ENCODE measurements at places on chromosomes 12 and 14.

- peak; percentile 29 for DNase-seq
Observed at GRCh38 chr12:14771651-14772137, 31.6 kb downstream of the WBP11 start.

DNA sequence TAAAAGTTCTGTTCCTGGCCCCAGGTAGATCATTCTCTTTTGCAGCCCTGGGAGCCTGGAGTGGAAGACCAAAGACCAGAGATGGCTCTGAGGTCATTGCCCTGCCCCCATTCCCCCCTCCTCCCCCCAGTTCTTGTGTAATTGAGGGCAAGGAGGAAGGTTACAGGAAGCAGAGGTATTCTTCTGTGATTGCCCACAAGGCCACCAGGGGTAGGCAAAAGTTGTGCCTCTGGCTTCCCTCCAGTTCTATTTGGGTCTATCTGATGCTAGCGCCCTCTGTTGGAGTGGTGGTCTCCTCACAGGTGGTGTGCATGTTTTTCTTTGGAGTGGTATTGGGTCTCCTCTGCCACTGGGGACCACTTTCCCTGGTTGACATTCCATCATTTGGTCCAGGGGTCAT is 41.2 kb upstream of the CRY1 start:
- DNase-seq = peak; percentile 45

DNA sequence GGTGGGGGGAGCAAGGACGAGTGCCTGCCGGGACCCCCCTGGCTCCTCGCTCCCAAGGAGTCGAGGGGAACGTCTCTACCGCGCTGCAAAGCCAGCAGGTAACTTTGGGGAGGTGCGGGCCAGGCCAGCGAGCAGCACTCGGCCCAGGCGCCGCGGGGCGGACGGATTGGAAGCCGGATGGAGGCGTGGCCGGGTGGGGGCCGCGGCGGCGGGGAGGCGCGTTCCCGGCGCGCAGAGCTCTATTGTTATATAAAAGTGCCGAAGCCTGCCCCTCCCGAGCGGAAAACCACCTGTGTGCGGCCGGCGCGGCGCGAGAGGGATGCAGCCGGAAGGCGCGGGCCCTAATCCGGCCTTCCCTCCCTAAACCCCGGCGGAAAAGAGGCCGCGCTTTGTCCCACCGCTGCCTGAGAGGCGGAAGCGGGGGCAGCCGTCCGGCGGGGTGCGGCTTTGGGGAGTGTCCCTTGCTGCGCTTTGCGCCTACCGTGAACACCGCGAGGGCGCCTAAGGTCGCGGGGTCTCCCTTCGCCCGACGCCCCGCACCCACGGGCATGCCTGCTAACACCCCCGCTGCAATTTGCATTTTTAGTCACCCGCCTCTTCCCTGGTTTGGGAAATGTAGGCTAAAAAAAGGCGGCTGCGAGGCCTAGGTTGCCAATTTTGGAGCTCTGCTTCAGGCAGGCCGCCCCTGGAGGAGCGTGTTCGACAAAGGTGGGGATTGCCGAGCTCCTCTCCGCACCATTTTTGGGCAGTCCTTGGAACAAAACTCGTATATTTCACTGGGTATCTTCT is 1.7 kb upstream of the DUSP6 start:
- peak; percentile 82 for DNase-seq

DNA sequence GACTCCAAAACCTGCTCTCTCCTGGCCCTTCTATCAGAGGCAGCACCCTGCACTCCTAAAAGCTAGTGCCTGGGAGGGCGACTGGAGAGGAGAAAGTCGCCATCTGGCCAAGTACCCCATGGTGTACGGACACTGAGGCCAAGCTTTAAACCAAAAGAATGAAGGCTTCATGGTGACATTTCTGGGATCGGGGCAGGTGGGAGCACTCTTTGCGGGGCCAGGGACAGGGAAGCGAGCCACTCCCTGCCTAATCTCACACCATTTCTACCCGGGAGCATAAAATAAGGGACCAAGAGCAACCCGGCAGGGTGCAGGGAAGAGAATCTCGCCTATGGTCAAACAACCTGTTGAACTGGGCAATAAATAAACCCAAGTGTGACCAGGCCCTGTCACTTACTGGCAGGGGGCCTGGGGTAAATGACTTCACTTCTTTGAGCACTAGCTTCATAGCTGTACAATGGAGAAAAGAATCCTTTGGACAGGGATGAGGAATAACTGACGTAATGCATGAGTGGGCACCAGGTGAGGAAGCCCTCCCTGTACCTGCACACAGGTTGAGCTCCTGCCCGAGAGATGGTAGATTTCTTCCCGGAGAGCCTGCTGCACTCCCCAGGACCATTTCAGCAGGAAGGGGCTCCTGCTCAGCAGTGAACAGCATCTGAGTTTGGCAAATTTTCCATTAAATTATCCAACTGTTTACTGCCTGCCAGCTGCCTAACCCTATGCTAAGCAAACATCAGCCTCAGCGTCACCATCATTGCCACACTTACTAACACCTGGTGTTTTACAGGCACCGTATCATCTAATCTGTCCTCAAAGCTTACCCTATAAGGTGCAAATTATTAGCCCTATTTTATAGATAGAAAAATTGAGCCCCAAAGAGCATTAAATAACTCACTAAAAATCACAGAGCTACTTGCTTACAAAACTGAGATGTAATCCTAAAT is 2.0 kb downstream of the SERPINA1 start:
- no peak for DNase-seq

DNA sequence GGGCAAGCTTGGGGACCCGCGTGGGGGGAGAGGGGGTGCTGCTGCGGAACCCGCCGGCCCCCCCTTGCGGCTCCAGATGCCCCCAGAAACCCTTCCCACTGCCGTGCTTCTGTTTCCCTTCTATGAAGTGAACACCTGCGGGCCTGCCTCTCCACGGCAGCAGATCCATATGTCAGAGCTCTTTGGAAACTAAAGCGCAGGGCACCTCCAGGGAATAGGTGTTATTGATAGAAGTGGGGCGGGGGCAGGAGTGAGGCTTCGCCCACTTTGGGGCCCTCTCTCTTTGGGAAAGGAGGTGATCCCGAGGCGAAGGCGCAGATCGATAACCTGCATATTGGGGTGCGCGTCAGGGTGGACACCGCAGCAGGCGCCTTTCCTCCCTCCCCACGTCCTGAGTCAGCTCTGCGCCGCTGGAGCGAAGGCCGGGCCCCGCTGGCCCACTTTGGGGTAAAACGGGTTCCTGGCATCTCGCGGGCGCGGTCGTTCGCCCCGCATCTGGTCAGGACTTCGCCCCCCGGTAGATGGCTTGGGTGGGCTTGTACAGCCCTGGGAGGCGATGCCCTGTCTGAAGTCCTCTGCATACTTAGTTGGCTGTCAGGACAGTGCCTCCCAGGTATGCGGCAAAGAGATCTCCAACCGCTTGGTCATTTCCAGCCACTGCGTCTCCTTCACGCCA is 524 bp downstream of the KMT5A start:
- peak; percentile 37 for DNase-seq

DNA sequence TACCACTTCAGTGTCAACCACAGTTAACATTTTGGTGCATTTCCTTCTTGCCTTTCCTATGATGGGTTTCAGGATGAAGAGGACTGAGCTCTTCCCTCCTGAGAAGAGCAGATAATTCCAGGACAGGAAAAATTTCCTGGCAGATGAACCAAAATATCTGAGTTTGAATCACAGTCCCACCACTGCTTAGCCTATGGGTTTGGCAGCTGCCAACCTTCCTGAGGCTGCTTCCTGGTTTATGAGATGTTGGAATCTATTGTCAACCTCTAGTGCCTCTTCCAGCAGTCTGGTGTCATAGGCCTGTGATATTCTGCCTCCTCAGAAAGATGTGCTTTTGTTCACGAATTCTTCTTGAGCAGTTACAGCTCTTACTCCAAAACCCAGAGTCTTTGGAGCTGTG is 197.4 kb upstream of the FRMD6 start:
- no peak for DNase-seq

GRCh38 chr12:9669019-9669326 is 540 bp upstream of the CLEC2D start:
- no peak for DNase-seq

- DNase-seq = no peak
Observed at GRCh38 chr14:99009871-99010270, 262.1 kb downstream of the BCL11B start.

DNA sequence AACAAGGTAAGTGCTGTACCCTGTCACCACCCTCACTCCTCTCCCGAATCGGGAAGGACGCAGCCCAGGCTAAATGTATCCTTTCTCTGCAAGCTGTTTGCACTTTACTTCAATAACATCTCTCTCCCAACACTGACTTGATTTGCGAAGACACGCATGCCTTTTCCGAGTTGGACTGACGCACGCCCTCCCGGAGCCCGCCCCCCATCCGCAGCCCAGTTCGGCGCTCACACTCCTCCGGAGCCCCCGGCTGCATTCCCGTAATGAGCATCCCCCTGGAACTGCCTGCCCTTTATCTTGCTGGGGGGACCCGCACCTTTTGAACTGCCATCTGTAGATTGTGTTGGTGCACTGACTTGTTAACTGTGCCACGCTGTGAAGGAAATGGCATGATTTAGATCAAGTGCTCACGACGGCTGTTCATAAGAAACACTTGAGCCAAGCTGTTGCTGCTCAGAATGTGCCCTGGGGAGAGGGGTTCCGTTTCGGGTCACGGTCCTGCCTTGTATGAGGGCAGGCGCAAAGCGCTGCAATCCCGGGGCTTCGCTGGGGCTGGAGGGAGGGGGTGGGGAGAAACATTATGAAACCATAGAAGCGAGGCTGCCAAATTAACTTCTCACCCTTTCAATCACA is 176.6 kb upstream of the CDKN3 start:
- DNase-seq = no peak

GRCh38 chr12:92073094-92073493 is 72.6 kb downstream of the BTG1 start:
- DNase-seq = no peak

DNA sequence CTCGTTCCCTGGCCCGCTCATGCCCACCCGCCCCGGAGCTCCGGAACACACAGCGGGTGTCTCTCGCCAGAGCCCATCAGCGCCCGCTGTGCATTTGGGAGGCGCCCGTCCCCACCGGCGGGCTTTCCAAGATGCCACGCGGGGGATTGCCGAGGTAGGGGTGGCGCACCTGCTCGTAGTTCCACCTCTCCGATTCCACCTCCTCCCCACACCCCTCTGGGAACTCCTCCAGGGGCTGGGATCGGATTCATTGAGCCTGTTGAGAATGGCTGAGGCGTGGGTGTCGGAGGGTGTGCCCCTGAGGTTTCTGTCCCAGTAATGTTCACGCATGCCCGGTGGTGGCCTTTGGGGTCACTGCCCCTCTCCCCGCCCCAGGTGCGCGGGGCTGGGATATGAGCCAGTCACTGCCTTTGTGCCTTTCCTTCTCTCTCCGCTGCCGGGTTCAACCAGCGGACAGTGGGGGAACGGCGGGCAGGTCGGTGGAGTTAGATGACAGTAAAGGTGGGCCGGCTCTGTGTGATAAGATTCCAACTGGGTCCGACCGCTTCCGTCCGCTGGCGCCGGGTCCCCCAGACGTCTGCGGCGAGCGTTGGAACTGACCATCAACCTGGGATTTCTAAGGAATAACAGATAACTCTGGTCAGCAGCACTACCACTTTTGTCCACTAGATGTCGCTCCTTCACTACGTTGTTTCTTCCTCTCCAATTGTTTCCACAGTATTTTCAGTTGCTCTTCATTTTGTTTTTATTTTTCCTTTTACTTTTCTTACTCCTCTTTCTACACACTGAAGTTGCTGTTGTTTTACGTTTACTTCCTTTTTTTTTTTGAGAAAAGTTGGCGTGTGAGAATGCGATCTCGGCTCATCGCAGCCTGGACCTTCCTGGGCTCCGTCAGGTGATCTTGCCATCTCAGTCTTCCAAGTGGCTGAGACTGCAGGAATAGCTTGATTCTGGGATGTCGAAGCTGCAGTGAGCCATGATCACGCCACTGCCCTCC is 178.1 kb upstream of the ALG10B start:
- peak; percentile 72 for DNase-seq

DNA sequence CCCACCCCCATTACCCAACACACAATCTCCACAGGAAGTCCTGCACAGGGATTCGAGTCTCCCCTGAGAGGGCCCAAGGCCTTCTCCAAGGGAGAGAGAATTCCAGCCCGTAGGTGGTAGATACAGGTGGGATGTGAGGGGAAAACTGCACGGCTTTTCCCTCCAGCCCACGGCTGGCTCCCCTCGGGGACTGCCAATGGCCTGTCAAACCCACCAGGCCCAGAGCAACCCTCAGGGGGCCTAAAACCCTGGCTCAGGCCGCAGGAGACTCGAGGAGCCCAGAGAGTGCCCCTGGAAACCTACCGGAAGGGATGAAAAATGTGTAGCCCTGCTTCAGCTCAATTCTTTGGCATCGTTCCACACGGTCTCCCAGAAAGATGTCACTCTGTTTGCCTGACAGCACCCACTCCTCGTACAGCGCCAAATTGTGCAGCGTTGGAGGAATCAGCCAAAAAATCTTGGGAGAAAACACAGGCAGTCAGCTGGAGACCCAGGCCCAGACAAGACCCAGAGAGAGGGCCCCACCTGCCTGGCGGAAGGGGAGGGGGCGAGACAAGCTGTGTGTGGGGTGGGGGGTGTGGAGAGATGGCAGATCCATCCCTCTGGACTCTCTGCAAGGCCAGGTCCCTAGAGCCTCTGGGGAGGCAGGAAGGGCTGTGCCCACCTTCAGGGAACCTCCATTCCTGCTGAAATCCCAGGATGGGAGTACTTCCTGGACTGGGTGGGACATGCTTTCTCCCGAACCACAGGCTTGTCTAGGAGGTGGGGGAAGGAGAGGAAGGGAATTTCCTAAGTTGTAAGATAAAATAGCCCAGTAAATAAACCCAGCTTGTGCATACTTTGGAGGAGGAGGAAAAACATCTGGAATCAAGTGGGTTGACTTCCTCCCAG is 48.1 kb downstream of the KDM2B start:
- no peak for DNase-seq

- DNase-seq = no peak
Observed at GRCh38 chr12:124967016-124967739, 21.8 kb downstream of the DHX37 start.

DNA sequence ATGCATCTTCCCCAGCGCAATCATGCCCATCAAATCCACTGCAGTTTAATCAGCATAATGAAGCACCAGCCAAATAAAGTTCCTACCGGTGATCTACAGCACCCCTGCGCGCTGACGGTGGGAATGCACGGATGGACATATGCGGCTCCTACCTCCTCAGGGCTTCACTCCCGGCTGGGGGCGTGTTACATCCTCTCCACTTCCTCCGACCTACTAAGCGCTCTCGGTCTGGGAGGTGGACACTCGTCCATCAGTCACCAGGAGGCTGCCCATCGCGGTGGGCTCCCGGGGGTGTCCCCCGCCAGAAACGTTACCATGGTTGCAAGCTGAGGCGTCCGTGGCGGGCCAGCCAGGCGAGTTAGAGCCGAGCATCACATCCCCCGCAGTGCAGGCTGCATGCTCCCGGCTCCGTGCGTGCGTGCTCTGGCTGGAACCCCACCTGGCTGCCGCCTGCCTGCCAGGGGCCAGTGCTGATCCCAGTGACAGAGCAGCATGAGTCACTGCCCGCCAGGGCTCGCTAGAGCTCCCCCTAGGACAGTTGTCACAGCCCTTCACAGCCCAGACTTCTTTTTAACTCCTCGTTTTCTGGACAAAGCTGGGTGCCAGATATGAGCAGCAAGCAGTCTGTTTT is 73.0 kb downstream of the CIT start:
- peak; percentile 4 for DNase-seq

DNA sequence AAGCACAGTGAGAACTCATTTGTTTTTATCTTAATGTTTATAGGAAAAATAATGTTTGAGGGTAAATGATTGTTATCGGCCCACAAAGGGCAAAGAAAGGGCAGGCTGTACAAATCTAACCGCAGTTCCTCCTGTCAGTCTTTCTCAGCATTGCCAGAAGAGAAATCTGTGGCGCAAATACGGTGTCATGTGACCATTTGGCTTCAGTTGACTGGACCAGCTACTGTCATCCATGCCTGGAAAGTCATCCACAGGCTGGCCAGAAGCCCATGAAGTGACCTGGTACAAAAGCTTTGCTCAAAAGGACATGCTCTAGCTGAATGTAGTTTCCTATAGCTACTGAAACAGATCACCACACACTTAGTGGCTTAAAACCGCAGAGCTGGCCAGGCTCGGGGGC is 43.6 kb downstream of the HCAR2 start:
- no peak for DNase-seq
